ENCODE measurements at places on chromosomes 7 and 10.

DNA sequence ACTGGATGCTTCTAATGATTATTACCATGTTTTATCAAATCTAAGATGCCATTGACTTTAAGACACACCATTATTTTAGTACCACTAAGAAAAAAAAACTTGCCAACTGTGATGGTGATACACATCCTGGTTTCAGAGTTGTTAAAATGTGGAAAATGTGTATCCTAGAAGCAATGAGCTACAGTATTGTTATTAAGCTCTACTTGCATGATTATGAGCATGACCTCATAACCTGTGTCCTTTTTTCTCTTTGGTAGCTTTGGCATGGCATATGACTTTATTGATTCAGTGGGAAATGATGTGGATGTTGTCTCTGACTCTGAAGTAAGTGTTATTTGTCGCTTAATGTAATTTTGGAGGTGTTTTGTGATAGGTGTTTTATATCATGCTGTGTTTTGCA lies 3.3 kb downstream of the EDRF1 start:
- no peak for DNase-seq

DNA sequence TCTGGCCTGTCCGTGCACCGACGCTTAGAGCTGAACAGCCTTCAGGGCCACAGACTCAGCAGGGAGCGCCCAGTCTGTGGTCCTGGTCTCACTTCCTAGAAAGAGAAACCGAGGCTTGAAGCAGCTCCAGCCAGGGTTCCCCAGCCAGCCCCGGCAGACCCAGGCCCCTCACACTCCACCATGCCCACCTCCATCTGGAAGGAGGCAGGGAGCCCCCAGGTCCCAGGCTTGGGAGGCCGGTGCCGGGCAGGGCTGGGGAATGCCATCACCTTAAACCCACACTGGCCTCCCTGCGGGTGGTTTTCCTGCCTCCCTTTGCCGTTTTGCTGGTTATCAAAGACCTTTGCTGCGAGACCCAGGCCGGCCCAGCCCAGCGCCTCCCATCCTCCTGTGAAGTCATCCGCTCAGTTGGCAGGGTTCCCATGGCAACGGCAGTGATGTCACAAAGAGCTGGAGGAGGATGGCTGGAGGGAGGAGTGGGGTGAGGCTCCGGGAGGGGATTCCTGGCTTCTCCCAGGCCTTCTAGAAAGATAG lies 24.0 kb downstream of the ELFN1 start:
- DNase-seq = no peak

GRCh38 chr7:20560325-20561180 lies 54.9 kb upstream of the ABCB5 start:
- no peak for DNase-seq

GRCh38 chr10:102227050-102227449 lies 951 bp downstream of the ELOVL3 start:
- DNase-seq = no peak

- no peak for DNase-seq
Measured at GRCh38 chr10:70683601-70683934, 11.3 kb downstream of the ADAMTS14 start.

DNA sequence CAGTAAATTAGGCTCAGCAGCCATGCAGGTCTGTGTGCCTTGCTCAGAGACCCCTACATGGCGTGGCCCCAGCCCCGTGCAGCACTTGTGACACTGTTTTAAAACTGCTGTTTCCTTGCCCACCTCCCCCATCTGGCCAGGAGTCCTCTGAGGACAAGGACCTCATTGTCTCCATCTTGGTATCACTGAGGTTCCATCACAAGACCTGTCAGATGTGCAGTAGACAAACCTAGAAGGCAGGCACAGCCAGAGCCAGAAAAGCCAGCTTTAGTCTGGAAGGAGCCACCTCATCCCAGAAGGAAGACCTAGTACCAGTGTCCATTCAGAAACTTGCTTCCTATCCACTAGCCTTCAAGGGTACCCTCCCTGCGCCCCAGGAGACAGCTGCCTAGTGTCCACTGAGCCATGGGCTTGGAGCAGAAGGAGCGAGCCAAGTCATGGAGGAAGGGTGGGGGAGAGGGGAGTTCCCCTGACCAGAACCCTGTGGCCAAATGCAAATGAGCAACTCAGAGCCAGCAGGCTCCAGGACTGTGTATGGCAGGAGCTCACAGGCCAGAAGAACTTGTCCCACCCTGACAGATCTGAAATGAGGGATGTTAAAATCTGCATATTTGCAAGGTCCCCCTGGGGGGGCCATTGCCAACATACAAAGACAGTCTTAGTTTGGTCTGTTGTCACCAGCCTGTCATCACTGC lies 176.1 kb downstream of the SH3PXD2A start:
- no peak for DNase-seq

GRCh38 chr10:61705022-61705613 lies 42.4 kb downstream of the CABCOCO1 start:
- DNase-seq = no peak

- no peak for DNase-seq
Measured at GRCh38 chr10:79447911-79448731, 2.7 kb upstream of the ZCCHC24 start.

- no peak for DNase-seq
Measured at GRCh38 chr10:87089746-87090145, 4.9 kb downstream of the GLUD1 start.

- no peak for DNase-seq
Measured at GRCh38 chr7:922334-923107, 32.0 kb downstream of the ADAP1 start.

DNA sequence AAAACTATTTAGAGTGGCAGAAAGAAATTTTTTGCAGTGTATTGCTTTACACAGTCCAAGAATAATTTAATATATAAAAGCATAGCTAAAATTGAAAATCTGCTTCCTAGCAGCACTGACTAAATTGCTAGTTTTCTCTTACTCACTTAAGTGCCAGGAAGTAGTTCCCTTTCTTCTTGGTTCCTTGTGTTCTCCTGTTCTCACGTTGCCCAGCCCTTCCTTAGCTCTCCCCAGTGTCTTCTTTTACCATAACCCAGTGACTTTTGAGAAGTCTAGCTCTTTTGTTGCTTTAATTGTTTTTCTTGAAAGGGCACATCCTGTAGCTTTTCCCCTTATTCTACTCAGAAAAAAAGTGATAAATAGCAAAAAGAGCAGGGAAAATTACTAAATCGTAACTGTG lies 215.5 kb downstream of the THSD7A start:
- no peak for DNase-seq

DNA sequence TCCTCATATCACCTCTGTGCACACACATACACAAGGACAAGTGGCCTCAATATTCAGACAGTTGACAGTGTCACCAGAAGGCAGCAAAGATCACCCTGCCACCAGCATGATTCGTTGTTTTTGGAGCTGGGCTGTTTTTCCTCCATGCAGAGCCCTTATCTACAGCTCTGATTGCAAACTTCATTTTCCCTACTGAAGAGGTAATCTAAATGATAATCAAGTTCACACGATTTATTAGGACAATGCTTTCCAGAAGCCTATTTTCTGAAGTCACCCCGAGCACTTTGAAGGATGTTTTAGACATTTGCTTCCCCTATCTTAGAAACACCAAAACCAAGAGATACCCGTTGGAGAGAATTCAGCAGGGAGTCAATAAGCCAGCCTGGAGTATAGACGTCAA lies 46.0 kb upstream of the ADAM12 start:
- DNase-seq = no peak

- no peak for DNase-seq
Measured at GRCh38 chr7:111038185-111038584, 52.7 kb upstream of the LRRN3 start.

GRCh38 chr7:88111140-88111743 lies 108.6 kb downstream of the SRI start:
- DNase-seq = no peak

- no peak for DNase-seq
Measured at GRCh38 chr7:158979635-158980351, 123.4 kb downstream of the DYNC2I1 start.

GRCh38 chr10:98301664-98302319 lies 33.8 kb upstream of the LOXL4 start:
- DNase-seq = no peak

DNA sequence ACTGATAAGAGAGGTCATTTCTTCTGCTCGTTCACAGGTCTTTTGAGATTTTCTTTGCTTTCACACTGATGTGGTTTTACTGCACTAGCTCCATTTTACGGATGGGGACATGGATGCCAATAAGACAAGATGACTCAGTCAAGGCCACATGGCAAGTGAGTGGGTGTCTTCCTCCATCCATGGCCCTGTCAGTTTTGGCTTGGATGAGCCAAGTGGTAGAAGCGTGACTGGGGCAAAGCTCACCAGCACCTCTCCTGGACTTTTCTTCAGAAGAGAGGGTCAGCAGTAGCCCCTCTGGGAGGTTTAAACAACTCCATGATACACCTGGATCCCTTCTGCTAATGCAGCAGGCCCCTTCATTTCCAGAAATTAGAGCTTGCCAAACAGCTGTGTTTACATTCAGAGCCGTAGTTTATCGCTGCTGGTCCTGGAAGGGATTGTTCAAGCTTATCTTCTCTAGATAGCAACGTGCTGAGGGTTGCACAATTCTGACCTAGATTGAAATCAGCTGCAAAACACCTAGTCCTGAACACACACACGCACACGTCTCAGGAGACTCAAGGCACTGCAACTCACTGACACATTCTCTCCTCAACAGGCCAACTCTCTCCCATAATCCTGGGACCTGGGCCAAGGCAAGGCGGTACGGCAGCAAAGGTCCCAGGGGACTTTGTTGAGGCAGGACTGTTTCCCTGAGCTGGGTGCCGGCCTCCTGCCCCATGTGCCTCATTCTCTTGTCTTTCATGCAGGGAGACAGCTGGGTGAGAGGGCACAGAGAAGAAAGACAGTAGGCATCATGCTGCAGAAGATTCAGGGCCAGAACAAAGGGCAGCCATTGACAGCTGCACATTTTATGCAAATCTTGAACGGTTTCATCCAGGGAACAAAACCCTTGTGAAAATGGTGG lies 14.2 kb upstream of the PDCD4 start:
- peak; percentile 49 for DNase-seq

DNA sequence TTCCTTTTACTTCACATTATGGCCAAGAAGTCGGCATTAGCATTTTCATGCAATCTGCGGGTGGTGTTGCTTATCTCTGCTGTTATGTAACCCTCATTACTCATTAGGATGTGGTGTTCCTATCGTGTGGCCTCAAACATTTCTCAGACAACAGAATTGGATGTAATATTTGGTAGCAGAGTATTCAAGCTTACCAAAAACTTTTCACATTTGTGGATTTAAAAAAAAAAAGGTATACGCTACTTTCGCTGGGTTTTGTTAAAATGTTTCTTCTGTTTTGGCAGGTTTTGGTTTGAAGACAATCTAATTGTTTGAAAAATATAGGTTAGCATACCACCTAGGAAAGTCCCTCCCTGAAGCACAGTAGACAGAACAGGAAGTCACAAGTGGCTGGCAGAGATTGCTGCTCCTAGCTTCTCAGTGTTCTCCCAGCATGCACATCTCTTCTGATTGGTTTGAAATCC lies 128.8 kb downstream of the GATA3 start:
- peak; percentile 85 for DNase-seq

GRCh38 chr7:150388709-150389531 lies 9.8 kb downstream of the ZNF775 start:
- no peak for DNase-seq

DNA sequence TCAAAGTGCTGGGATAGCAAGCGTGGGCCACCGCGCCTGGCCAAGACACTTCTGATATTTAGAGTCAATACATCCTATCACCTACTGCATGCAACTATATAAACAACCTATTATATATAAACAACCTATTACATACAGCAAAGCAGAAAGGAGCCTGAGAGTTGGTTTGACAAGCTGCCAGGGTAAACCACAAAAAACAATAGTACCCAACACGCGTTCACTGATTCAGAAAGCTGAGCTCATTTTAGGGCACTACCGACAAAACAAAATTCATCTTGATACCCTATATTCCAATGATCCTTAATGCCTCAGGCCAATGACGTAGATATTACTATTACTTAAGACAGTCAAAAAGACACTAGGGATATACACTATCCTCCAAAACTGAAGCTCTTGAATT lies 16.2 kb downstream of the MALSU1 start:
- peak; percentile 49 for DNase-seq

DNA sequence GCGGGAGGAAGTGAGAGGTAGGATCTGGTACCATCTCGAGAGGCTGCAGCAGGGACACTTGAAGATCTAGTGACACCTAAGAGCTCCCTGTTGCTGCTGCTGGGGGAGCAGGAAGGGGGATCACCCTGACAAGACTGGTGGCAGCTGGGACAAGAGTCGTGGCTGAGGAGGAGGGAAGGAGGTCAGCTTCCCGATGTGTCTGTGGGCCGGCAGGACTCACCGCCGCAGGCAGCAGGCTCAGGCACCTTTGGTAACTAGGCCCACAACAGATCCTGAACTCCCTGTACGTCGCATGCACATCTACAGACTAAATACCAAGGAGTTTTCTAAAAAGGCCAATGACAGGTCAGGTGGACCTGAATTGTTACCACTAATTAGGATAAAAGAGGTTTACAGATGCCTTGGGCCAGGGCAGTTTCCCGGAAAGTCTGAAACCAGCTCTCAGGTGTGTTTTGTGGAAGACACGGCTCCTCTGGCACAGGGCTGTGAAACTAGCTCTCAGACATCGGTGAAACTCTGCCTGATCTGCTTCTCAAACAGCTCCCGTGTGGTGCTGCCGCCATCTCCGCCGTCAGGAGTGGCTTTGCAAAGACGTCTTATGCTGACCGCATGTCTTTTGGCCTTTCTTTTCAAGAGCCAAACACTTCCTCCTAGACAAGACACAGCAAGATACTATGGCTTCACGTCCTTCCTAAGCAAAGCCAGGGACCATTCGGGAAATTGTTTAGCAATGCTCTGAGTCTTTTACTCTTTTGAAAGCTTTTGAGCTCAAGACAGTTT lies 609.7 kb downstream of the PTPRN2 start:
- no peak for DNase-seq

DNA sequence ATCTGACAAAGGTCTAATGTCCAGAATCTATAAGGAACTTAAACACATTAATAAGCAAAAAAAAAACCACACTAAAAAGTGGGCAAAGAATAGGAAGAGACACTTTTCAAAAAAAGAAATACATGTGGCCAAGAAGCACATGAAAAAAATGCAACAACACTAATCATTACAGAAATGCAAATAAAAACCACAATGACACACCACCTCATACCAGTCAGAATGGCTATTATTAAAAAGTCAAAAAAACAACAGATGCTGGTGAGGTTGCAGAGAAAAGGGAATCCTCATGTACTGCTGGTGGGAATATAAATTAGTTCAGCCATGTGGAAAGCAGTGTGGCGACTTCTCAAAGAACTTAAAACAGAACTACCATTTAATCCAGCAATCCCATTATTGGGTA lies 119.0 kb downstream of the LMBR1 start:
- peak; percentile 63 for DNase-seq

- no peak for DNase-seq
Measured at GRCh38 chr10:120131183-120131582, 238.7 kb downstream of the SEC23IP start.

GRCh38 chr7:12504149-12504548 lies 66.4 kb upstream of the SCIN start:
- DNase-seq = no peak

GRCh38 chr7:138374119-138374693 lies 85.9 kb upstream of the TRIM24 start:
- no peak for DNase-seq

GRCh38 chr10:72015841-72016240 lies 51.6 kb downstream of the CHST3 start:
- no peak for DNase-seq

- no peak for DNase-seq
Measured at GRCh38 chr10:130244031-130244927, 108.1 kb downstream of the GLRX3 start.

- DNase-seq = no peak
Measured at GRCh38 chr10:35335133-35336083, 901 bp upstream of the CCNY start.

- no peak for DNase-seq
Measured at GRCh38 chr7:151138153-151138851, 29.2 kb downstream of the GBX1 start.

- DNase-seq = no peak
Measured at GRCh38 chr10:71158902-71159301, 53.5 kb upstream of the UNC5B start.
